CD4-positive, CD25-positive, alpha-beta regulatory T cell (primary cell): ENCODE measurements at places on chromosomes 2 and 18. TPM values are rescaled to one million over a fixed set of nuclear protein-coding genes. Genes with fewer than 3 reads are reported as not detected.

ACOXL gene
- not detected for total RNA-seq

DNA sequence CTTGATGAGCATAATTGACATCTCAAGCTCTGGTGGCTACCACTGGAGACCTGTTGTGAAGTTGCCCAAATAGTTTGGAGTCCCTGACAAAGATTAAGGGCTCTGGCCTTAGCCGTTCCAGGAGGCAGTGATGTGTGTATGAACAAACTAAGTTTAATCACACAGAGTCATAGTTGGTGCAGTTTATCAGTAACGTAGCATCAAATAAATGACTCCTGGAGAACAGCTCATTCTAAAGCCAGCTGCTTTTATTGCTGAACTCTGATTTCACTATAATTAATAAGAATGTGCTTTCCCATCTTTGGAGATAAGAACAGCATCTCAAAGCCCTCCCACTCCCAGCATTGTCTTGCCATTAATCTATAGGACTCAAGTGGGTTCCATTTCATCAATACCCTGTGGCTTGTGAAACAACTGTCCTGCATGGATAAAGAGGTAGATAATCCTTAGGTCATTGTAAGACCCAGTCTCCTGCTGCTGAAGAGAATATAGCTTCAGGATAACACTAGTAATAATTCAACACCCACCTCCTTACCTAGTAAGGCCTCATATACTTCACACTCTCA is 211.4 kb upstream of the THUMPD2 start:
- DNase-seq: no peak
- H3K4me1 ChIP-seq: no peaks in the 10 kb centered on the region
- H3K27ac ChIP-seq: no peak overlapping the region
- no peaks in the 10 kb centered on the region for H3K36me3 ChIP-seq
- no peaks in the 10 kb centered on the region for H3K27me3 ChIP-seq

LRRC30 gene
- total RNA-seq: not detected

DNA sequence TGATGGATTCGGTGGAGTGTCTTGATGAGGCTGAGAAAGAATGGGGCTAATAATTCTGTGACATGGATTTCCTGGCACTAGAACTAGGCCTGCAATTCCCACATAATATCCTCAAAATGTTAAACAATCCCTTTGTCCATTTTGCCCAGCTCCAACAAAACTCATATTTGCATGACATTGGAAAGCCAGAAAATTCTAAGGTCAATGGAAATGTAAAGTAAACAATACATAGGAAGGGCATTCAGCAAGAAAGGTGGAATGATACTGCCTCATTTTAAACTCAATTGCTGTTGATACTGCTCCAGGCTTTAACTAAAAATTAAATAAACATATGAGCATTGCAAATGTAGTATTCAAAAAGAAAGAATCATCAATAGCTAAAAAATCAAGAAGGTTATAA is 434.8 kb upstream of the SLC8A1 start:
- no peaks in the 10 kb centered on the region for H3K27me3 ChIP-seq
- no peak overlapping the region for H3K27ac ChIP-seq
- no peaks in the 10 kb centered on the region for H3K4me1 ChIP-seq
- no peak for DNase-seq
- H3K4me3 ChIP-seq: no peak overlapping the region
- no peaks in the 10 kb centered on the region for H3K36me3 ChIP-seq

KIAA2012 gene
- total RNA-seq: not detected

DCAF17 gene
- 18.4 TPM for total RNA-seq

DNA sequence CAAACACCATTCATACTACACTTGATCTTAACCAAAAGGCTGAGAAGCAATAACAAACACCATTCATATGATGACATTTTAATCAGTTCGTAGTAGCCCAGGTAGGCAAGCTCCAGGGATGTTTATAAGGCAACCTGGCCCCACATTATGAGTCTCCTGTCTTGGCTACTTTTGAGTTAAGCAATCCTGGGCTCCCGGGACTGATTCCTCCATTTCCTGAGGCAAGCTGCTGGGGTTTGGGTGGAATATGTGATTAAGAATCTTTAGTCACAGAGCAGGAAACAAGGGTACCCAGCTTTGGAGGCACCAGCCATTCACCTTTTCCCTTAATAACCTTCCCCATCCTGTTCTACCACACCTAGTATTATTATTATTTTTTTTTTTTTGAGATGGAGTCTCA is 24.5 kb upstream of the SPRED2 start:
- H3K36me3 ChIP-seq: no peaks in the 10 kb centered on the region
- H3K4me3 ChIP-seq: no peak overlapping the region
- H3K27ac ChIP-seq: no peak overlapping the region
- no peak for DNase-seq
- H3K4me1 ChIP-seq: no peaks in the 10 kb centered on the region

CCBE1 gene
- total RNA-seq: not detected

KRTCAP3 gene
- total RNA-seq: 10.0 TPM
